ENCODE measurements at places on chromosomes 11 and 22.

GRCh38 chr11:75796091-75796435, 18.9 kb upstream of the UVRAG start:
- DNase-seq, result no peak

GRCh38 chr22:32896891-32897290, 95.4 kb downstream of the TIMP3 start:
- no peak for DNase-seq

GRCh38 chr22:22936915-22937656, 49.5 kb downstream of the IGLL5 start:
- DNase-seq, result no peak

GRCh38 chr11:11983427-11983826, 25.0 kb downstream of the DKK3 start:
- no peak for DNase-seq

DNA sequence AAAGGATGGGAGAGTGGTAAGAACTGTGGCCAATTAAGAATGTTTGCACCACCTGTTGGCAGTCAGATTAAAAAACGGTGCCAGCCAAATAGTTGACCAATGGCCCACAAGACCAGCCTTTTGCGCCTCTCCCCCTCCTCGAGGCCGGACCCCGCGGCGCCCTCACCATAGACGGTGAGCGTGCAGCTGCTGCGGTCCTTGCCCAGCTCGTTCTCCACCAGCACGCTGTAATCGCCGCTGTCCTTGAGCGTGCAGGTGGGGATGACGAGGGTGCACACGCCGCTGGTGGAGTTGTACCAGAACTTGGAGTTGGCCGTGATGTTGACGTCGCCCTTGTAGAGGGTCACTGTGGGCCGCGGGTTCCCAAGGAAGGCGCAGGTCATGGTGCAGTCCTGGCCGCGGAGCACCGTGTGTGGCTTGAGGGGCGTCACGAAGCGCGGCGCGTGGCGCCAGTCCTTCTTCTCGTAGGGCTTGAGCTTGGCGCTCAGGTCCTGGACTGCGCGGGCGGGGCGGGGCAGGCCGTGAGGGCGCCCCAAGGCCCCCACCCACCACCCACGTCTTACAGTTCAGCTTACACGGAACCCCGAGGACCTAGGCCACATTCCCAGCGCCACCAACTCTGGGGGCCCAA, 7.2 kb downstream of the TMEM86A start:
- DNase-seq, result no peak

DNA sequence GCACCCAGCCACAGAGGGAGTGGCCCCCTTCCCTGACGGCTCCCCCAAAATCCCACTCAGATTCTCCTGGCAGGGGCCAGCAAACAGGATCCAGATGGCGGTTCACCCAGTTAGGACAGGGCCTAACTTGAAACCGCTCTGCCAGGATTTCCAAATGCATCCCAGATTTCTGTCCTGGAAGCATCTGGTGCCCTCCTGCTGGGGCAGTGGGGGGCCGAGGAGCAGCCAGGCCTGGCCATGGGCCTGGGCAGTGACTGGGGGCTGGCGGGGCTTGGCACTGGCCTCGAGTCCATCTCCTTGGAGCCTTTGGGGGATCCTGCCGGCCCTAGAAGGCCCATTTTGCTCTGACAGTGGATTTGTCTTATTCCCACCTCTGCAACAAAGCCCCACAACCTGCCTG, 17.9 kb upstream of the EMID1 start:
- DNase-seq, result no peak

Measured in activated CD4-positive, alpha-beta T cell treated with anti-CD3 and anti-CD28 coated beads, Interleukin-2, amount 50 U/mL, for 24 hours (primary cell).